ENCODE measurements at places on chromosomes 1 and 21.

- peak; percentile 47 for DNase-seq
Observed at GRCh38 chr21:34198231-34199120, 125.1 kb downstream of the MRPS6 start.

GRCh38 chr1:84506729-84507453, 510 bp upstream of the GNG5 start:
- DNase-seq = peak; percentile 9

DNA sequence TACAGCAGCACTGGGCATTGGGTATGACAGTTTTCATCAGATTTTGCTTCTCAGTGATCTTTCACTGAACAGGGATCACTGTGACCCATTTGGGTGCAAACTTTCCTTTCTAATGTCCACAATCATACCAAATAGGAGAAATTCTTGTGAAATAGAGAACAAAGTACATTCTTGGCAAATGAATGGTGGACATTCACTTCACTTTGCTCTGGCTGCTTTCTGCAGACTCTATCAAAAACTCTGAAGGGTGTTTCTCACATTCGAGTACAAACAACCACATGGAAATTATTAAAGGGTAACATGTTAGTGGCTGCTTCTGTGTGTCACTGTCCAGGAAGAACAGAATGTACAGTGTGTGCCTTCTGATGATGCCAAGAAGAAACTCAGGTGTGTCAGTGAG, 61.9 kb upstream of the ADAM30 start:
- DNase-seq = no peak

GRCh38 chr21:17709266-17709611, 96.5 kb upstream of the BTG3 start:
- peak; percentile 59 for DNase-seq

GRCh38 chr1:116739371-116740012, 14.7 kb upstream of the CD2 start:
- no peak for DNase-seq

DNA sequence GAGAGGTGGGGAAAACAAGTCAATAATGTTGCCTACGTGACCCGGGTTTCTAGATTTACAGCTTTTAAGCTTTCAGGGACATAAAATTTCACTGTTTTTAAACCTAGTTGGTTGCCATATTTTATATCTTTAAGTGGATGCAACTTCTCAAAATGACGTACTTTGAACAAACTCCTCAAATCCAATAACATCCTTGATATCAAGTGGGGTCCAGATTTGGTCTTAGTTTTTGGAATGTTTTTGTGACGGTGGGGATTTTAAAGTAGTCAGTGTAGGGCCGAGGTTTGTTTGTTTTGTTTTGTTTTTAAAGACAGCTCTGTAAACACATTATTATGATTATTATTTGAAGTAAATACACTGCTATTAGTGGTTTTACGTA, 453 bp downstream of the CDKN2C start:
- no peak for DNase-seq

- DNase-seq = peak; percentile 60
Observed at GRCh38 chr21:37463083-37463801, 96.7 kb downstream of the DYRK1A start.

DNA sequence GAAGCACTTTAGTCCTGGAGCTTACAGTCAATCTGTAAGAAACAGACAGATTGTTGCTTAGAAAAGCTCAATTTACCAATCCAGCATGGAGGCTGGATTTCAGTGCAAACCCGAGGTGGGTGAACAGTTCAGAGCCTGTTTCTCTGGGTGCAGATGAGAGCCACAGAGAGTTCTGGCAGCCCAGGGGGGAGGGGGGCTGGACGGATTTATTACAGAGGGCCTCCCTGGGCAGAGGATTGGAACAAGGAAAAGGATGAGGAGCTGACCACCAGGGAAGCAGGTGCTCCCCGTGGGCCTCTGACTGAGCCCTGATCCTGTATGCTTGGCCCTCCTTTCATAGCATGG, 38.0 kb upstream of the EPS8L3 start:
- no peak for DNase-seq

- no peak for DNase-seq
Observed at GRCh38 chr21:44836666-44837471, 19.0 kb upstream of the SUMO3 start.

DNA sequence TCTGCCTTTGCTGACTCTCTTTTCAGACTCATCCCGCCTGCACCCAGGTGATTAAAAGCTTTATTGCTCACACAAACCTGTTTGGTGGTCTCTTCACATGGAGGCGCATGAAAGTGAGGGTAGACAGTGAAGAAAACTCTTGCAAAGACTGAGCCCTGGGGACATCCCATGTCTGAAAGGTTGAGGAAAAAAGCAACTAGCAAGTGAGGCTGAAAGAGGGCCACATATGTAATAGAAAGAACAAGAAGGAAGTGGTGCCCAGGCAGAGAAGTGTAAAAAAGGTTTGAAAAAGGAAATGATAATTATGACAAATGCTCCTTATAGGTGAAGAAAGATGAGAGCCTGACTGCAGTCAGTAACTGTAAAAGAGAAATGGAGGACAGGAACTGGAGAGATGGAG, 115.9 kb upstream of the NEK7 start:
- DNase-seq = no peak

DNA sequence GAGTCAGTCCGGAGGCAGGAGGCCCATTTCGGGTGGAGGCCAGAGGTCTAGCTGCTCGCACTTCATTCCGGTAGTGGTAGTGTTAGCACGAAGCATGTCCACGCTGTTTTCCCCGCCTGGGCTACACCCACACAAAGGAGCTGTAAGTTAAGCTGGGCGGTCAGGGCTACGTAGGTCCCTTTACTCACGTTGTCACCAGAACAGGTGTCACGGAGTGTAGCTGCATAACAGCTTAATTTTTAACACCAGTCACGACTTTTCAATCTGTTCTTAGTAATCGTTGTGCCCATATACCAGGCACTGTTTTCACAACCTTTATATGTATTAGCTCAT, 15.6 kb downstream of the HLX start:
- no peak for DNase-seq

DNA sequence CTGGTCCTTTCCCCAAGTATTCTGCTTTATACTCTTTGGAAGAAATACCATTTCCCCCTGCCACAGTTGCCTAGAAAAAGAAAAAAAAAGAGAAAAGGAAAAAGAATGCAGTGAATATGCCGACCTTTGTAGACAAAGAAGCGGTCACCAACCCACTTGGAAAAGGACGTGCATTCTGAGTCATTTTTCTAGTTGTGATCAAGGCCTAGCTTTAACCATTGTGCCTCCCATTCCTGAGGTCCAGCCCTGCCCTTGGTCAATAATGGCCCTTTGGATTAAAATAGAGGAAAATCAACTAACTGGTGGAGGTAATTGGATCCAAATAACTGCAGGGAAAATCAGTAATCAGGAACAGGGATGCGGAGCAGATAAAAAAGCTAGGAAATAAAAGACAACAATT, 24.8 kb downstream of the S1PR1 start:
- no peak for DNase-seq

DNA sequence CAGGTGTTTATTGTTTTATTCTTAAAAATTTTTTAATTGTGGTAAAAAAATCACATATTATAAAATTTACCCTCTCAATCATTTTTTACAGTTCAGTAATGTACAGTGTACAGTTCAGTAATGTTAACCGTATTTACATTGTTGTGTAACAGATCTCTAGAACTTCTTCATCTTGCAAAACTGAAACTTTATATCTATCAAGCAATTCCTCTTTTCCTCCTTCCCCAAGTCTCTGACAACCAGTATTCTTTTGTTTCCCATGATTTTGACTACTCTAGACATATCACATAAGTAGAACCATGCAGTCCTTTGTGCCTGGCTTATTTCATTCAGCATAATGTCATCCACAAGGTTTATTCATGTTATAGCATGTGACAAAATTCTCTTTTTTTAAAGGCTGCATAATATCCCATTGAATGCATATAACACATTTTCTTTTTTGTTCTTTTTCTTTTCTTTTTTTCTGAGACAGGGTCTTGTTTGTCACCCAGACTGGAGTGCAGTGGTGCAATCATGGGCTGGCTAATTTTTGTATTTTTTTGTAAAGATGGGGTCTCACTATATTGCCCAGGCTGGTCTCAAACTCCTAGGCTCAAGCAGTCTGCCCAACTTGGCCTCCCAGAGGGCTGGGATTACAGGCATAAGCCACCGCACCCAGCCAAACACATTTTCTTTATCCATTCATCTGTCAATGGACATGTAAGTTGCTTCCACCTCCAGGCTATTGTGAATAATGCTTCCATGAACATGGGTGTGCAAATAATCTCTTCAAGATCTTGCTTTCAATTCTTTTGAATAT, 17.2 kb upstream of the RCSD1 start:
- DNase-seq = no peak

DNA sequence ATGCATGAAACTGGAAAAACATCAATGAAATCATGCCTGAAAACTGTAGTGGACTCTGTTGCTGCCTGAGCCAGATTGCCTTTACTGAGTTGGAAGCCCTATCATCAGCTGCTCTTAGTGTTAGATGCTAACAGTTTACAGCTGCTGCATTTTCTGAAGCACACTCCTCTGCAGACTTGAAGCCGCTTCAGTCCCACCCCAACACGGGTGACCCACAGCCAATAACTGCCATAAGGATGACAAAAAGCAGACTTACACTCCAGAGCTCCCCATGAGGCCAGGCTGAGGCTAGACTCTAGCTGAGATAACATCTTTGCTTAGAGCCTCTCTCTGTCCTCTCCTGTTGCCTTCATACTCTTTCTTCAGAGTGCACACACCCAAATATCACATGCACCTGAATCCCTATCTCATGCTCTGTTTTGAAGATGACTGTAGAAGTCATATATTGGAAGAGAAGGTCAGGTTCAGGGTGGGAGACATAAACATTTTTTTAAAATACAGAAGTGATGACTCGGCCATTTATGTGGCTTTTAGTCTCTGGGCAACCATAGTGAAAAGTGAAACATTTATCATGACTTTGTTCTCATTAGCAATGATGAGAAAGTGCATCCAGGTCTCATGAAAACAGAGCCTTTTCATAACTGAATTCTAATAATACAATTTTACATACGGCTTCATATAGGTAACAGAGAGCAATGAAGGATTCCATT, 161.0 kb downstream of the KCNK2 start:
- DNase-seq = no peak

DNA sequence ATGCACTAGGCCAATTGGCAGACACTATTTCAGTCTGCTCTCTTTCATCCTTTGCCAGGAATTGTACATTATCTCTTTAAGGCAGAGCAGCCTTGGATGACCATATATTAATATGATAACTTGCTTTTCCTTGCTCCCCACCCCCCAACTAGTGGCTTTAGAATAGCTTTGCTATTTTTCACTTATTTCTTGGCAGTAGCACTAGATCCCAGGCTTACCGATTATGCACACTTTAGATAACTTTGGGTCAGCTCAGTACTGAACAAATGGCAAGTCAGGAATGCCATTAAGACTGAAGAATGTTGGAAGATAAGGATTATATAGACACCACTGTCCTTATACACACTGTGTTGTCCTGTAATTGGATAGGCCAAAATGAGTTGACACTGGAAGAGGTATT, 146.4 kb downstream of the FGGY start:
- no peak for DNase-seq

DNA sequence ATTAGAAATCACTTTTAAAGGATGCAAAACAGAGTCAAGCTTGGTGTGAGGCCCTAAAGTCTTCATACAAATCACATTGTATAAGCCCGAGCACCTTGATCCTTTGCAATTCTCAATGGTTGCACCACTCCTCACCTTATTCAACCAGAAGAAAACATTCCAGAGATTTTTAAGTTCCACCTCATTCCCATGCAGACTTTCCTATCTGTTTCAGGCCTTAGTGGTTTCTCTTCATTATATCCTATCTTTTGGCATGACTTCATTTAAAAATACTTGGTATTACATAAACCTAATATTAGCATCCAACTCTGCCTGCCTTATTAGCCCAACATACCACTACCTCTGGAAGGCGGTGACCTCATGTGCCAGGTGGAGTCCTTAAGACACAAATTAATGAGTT, 9.3 kb upstream of the GREM2 start:
- DNase-seq = no peak

GRCh38 chr1:76302711-76303339, 228.3 kb downstream of the ST6GALNAC3 start:
- DNase-seq = no peak

GRCh38 chr21:42086969-42087368, 15.9 kb downstream of the UMODL1 start:
- peak; percentile 63 for DNase-seq

- no peak for DNase-seq
Observed at GRCh38 chr1:207857447-207857846, 53.5 kb downstream of the CD34 start.

GRCh38 chr1:225389843-225390242, 38.0 kb downstream of the LBR start:
- no peak for DNase-seq
